NCI-H2171 treated with DMSO at 0.1 percent for 48 hours (cell line): ENCODE measurements at places on chromosomes 11 and 22.
A peak's percentile ranks its signal among the peaks of the same experiment; 100 is the strongest.

- no peak for DNase-seq
Observed at GRCh38 chr11:123525511-123525918, 95.4 kb downstream of the GRAMD1B start.

- DNase-seq: no peak
Observed at GRCh38 chr22:40331706-40332105, 14.6 kb upstream of the ADSL start.

DNA sequence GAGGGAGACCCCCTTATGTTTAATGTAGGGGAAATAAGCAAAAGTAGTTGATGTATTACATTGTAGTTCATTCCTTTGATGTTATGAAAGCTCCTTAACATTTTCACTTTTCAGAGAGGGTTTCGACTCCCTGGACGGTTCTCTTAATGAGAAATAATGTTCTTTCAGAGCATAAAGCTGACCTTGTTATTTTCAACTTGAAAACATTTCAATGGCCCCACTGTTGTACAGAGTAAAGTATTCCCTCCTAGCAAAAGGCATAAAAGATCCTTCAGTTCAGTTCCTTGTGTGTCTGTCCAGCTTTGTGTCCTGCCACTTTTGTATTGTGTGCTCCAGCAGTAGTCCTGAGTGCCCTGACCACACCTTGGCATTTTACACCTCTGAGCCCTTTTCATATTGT is 63.9 kb downstream of the UVRAG start:
- DNase-seq: no peak

GRCh38 chr11:66082946-66083698 is 13.1 kb downstream of the PACS1 start:
- DNase-seq: peak; percentile 91

DNA sequence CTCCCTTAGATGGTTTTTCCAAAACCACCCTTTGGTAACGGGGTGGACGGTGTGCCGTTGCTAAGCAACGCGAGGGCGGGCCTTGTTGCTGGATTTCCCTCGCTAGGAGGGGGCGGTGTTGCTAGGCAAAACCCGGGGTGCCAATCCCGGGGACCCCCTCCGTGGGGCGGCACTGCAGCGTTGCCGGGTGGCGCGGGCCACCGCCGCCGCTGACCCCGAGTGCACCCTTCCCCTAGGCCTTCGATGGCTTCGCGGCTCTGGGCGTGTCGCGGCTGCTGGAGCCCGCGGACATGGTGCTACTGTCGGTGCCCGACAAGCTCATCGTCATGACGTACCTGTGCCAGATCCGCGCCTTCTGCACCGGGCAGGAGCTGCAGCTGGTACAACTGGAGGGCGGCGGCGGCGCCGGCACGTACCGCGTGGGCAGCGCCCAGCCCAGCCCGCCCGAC is 8.9 kb downstream of the EHBP1L1 start:
- DNase-seq: no peak

- no peak for DNase-seq
Observed at GRCh38 chr11:64178951-64179639, 6.9 kb upstream of the STIP1 start.

- no peak for DNase-seq
Observed at GRCh38 chr22:31238057-31238456, 26.0 kb downstream of the LIMK2 start.

DNA sequence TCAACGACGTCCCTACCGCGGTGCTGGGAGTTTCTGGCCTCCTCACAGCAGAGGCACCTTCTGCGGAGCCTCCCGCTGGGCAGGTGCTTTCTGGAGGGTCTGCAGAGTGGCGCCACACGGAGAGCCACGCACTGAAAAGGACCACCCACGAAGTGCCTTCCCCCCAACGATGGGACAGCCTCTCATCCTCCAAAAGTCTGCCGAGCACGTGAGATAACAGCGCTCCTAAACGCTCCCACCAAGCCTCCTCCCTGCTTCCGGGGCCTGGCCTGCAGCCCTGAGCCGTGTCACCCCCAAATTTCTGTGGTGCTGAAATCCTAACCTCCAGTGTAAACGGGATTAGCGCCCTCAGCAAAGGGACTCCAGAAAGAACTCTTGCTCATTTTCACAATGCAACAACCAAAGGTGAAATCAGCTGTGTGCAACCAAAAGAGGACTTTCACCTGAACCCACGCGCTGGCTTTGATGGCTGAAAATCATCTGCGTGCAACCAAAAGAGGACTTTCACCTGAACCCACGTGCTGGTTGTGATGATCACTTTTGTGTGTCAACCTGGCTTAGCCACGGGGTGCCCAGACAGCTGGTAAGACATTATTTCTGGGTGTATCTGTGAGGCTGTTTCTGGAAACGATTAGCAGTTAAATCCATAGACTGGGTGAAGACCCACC is 924.6 kb downstream of the BRD1 start:
- no peak for DNase-seq

DNA sequence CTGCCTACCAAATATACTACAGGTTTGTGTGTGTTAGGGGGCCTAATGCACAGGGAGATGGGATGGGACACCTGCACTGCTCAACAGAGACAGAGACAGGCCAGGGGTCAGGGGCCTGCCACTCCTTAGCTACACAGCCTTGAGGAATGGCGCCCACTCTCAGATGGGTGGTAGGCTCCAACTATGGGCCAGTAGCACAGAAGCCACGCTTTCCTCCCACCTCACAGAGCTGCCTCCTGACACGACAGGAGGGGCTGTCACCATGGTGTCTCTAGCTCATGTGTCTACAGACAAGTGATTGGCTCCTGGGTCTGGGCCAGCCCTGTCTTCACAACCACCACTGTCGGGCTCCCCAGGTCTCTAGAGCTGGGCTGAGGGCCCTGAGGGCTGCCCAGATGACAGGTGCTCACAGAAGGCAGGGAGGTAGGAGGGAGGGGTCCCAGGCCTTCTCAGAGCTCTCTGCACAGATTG is 81.8 kb downstream of the DGCR2 start:
- DNase-seq: no peak

GRCh38 chr11:21912285-21912684 is 280.6 kb upstream of the ANO5 start:
- DNase-seq: no peak

- DNase-seq: peak; percentile 89
Observed at GRCh38 chr22:45101515-45102227, 62.1 kb upstream of the NUP50 start.

- DNase-seq: no peak
Observed at GRCh38 chr11:60790726-60791125, 5.6 kb downstream of the MS4A10 start.

GRCh38 chr11:95565724-95566141 is 223.8 kb downstream of the FAM76B start:
- no peak for DNase-seq

DNA sequence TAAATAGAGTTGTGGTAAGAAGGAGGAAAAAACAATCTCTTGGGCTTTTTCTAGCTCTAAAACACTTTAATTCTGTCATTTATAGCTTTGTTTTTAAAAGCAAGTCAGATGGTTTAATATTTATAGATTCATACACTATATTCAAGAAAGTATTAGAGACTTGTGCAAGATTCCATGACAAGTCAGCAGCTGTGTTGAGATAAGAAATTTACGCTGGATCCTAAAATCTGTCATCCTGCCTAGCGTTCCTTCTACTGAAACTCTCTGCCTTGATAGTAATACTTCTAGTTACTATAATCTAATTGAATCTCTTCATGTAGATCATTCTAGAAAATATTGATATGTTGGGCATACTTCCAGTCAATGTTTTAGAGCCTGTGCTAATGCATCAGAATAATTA is 721.8 kb downstream of the CNTN5 start:
- DNase-seq: no peak

DNA sequence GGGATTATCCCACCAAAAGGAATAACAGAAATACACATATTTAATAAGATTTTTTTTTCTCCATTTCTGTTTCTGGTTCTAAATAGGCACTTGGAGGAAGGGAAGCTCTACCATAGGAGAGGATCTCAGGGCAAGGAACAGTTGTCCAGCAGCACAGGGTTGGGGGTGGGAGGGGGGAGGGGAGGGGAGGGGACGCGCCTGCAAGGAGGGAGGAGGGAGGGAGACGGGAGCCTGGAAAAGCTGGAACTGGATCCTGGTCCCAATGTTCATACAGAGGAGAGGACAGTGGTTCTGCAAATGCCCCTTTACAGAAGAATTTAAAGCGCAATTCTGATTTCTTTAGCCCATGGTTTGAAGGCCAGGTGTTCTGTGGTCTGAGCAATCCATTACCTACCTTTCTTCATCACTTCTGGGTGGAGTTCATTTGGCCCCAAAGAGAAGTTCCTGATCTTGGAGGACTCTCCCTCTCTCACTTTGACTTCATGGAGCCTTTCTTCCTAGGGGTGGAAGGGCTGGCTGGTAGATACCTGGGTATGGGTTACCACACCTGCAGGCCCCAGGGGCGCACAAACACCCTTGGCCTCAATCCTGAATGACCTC is 348.9 kb upstream of the NCAM1 start:
- DNase-seq: no peak

- DNase-seq: no peak
Observed at GRCh38 chr22:27062910-27063309, 405.5 kb downstream of the MIAT start.

GRCh38 chr11:3222941-3223915 is 4.6 kb upstream of the MRGPRG start:
- peak; percentile 3 for DNase-seq

- no peak for DNase-seq
Observed at GRCh38 chr11:122599434-122599833, 56.1 kb upstream of the UBASH3B start.

- DNase-seq: no peak
Observed at GRCh38 chr11:76654298-76654851, 16.2 kb downstream of the LRRC32 start.

DNA sequence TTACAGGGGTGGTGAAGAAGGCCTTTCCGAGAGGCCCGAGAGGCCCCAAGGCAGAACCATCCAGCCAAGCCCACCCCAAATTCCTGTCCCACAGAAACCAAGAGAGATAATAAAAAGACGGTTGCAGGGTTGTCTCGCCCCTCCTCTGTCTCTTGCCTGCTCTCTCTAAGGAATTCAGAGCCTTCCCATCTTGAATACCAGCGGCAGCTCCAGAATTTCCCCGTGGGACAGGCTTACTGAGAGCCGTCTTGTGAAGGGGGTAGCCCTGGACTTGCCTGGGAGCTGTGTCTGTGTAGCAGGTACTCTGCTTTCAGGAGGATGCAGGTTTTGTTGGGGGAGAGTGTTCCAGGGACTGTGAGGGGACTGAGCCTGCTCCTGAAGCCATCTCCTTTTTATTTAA is 9.6 kb upstream of the EIF3D start:
- no peak for DNase-seq

- no peak for DNase-seq
Observed at GRCh38 chr11:44496391-44496790, 69.1 kb upstream of the CD82 start.

- no peak for DNase-seq
Observed at GRCh38 chr11:4180441-4181183, 86.0 kb downstream of the RRM1 start.

- no peak for DNase-seq
Observed at GRCh38 chr11:26229981-26230380, 101.9 kb upstream of the ANO3 start.
